ENCODE measurements at places on chromosomes 3 and 15. TPM values are rescaled to one million over a fixed set of nuclear protein-coding genes. Genes with fewer than 3 reads are reported as not detected.

Gene VEPH1
- not detected for total RNA-seq

Gene CHST13
- total RNA-seq, result 0.24 TPM

Gene TRAIP
- 22.9 TPM for total RNA-seq

Gene CISH
- 216 TPM for total RNA-seq

GRCh38 chr3:24296441-24297205, 198.0 kb downstream of the THRB start:
- H3K4me1 ChIP-seq, result no peaks in the 10 kb centered on the region
- H3K27ac ChIP-seq, result no peak overlapping the region

- H3K36me3 ChIP-seq, result no peaks in the 10 kb centered on the region
- no peak overlapping the region for H3K4me3 ChIP-seq
- DNase-seq, result no peak
- no peaks in the 10 kb centered on the region for H3K27me3 ChIP-seq
- H3K27ac ChIP-seq, result no peak overlapping the region
- no peaks in the 10 kb centered on the region for H3K4me1 ChIP-seq
Measured at GRCh38 chr15:79811406-79812405, 85.1 kb downstream of the MTHFS start.

DNA sequence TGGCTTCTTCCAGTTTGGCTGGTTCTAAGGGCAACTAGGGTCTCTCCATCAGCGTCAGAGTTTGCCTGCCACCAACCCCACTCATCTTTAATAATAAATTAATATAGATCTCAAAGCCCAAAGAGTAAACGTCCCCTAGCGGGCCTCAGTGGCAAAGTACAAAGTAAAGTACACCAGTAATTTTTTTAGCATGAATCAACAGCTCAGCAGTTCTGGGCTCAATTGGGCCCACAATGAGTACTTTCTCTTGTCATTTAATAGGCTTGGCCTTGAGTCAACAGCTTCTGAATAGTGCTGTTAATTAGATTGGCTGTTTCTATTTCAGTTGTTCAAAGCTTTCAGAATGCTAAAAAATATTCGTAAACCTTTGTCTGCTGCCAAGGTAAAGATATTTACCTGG, 89.0 kb upstream of the PFN2 start:
- DNase-seq, result no peak
- no peaks in the 10 kb centered on the region for H3K36me3 ChIP-seq
- H3K27ac ChIP-seq, result no peak overlapping the region
- H3K4me1 ChIP-seq, result no peaks in the 10 kb centered on the region

- H3K36me3 ChIP-seq, result no peaks in the 10 kb centered on the region
- no peak overlapping the region for H3K27ac ChIP-seq
- H3K27me3 ChIP-seq, result no peaks in the 10 kb centered on the region
Measured at GRCh38 chr3:106144030-106144429, 275.2 kb upstream of the CBLB start.

DNA sequence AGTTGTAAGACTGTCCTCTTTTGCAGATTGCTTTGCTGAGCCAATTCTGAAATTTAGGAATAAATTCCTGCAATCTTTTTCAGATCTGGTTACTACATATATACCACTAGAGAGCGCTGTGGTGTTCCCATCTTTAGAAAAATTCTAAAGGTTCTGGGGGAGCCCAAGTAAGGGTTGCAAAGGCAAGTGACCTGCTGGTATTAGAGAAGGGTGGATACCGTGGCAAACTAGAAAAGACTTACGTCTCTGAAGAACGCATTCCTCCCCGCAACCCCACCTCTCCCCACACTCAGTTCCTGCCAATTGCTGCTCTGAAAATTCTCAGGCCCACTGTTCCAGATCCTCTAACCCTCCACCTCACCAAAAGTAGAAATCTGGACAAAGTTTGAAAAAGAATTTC, 48.5 kb downstream of the EFHB start:
- no peaks in the 10 kb centered on the region for H3K36me3 ChIP-seq
- H3K27me3 ChIP-seq, result no peaks in the 10 kb centered on the region
- no peaks in the 10 kb centered on the region for H3K4me1 ChIP-seq
- DNase-seq, result no peak

DNA sequence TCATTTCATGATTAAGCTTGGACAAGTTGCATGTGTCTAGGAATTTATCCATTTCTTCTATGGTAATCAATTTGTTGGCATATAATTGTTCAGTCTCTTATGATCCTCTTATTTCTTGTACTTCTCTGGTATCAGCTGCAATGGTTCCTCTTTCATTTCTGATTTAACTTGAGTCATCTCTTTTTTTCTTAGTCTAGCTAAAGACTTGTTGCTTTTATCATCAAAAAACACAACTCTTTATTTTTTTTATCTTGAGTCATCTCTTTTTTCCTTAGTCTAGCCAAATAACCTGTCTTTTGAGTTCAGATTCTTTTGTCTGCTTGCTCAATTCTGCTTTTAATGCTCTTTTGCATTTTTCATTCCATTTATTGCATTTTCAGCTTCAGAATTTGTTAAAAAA, 37.3 kb downstream of the UBE3A start:
- DNase-seq, result no peak
- no peak overlapping the region for H3K4me3 ChIP-seq
- H3K27ac ChIP-seq, result no peak overlapping the region
- peaks cover 18% of the 10 kb centered on the region for H3K36me3 ChIP-seq
- no peaks in the 10 kb centered on the region for H3K4me1 ChIP-seq

- no peaks in the 10 kb centered on the region for H3K4me1 ChIP-seq
- H3K27me3 ChIP-seq, result no peaks in the 10 kb centered on the region
- no peak overlapping the region for H3K27ac ChIP-seq
Measured at GRCh38 chr15:36498916-36499315, 80.5 kb upstream of the CDIN1 start.

- H3K4me3 ChIP-seq, result no peak overlapping the region
- no peaks in the 10 kb centered on the region for H3K27me3 ChIP-seq
- no peak for DNase-seq
Measured at GRCh38 chr3:107153981-107154380, 223.3 kb upstream of the CCDC54 start.

Data from CD8-positive, alpha-beta memory T cell (primary cell).